Hindlimb muscle (tissue), 1 donor: ENCODE measurements at places on chromosomes 12 and 14. TPM values are rescaled to one million over a fixed set of nuclear protein-coding genes. Genes with fewer than 3 reads are reported as not detected.

HOTAIR gene
- 7.6 TPM for polyA plus RNA-seq

- no peak for DNase-seq
Measured at GRCh38 chr12:24851341-24851740, 97.6 kb downstream of the BCAT1 start.

ARID2 gene
- 15.1 TPM for polyA plus RNA-seq

- DNase-seq, result no peak
Measured at GRCh38 chr14:65938738-65939137, 526.2 kb downstream of the FUT8 start.

DNA sequence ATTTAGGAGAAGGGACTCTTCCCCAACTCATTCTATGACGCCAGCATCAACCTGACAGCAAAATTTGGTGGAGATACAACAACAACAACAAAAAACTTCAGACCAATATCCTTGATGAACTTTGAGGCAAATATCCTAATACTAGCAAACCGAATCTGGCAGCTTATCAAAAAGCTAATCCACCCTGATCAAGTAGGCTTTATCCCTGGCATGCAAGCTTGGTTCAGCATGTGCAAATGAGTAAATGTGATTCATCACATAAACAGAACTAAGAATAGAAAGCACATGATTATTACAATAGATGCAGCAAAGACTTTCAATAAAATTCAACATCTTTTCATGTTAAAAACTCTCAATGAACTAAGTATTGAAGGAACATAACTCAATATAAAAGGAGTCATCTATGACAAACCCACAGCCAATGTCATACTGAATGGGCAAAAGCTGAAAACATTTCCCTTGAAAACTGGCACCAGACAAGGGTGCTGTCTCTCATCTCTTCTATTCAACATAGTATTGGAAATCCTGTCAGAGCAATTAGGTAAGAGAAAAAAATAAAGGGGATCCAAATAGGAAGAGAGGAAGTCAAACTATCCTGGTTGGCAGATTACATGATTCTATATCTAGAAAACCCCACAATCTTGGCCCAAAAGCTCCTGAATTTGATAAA is 233.3 kb downstream of the CCDC59 start:
- DNase-seq, result peak; percentile 3

DNA sequence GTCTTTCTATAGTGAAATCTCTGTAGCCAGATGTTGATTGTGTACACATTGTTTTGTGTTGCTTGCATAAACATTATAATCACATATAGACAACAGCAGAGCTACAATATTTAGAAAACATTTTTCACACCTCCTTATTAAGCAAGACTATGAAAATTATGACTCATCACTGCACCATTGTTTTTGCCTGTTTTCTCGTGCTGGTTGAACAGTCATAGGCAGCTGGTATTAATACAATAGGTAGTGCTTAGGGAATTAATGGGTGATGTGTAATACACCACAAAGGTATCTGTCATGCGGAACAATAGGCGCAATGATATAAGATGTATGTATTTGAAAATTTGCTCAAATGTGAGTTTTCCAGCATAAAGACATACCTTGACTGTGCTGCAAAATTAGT is 449.3 kb downstream of the FOXG1 start:
- DNase-seq, result no peak

ITPR2 gene
- polyA plus RNA-seq, result 3.8 TPM

DNA sequence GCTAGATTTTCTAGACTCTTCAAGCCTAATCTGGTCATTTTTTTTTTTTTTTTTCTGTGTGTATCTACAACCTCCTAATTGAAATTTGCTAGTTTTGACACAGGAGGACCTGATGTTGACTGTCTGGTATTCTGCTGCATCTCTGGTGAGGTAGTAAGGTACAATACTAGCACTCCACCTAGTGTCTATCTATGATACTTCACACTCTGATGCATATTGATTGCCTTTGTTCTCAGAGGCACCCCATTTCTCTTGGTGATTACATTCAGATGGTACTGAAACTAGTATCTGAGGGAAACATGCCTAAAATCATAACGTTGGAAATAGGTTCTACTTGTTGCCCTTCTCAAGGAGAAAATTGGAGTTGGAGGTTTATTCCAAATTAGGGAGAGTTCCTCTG is 930.5 kb upstream of the NOVA1 start:
- DNase-seq, result no peak

DNA sequence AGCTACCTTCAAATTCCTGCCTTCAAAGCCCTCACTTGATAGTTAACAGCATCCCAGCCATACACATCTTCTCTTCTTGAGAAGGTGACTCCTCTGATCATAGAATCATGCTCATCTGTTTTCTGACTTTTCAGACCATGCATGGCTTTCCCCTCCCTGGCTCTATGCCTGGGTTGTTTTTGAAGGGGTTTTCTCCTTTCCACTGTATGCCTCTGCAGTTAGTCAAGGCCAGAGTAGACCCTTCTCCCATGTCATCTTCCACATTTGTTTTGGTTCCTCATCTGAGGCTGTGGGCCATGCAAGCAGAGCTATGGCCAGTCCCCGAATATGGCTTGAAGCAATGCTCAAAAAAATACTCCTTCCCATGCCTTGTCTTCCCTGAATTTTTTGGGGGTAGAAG is 14.3 kb upstream of the MCRS1 start:
- no peak for DNase-seq

FBLN5 gene
- 53.0 TPM for polyA plus RNA-seq

DNA sequence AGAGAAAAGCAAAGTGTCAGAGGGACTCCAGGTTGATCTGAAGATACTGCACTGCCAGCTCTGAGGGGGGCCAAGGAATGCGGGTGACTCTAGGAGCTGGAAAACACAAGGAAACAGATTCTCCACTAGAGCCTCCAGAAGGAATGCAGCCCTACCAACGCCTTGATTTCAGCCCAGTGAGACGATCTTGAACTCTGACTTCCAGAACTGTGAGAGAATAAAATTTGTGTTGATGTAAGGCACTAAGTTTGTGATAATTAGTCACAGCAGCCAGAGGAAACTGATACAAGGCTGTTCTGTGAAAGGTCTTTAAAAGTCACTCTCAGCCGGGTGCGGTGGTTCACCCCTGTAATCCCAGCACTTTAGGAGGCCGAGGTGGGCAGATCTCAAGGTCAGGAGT is 34.2 kb downstream of the CKAP4 start:
- no peak for DNase-seq

MORN3 gene
- 0.54 TPM for polyA plus RNA-seq
